T-helper 17 cell (primary cell): ENCODE measurements at places on chromosomes 12 and 14. TPM values are rescaled to one million over a fixed set of nuclear protein-coding genes. Genes with fewer than 3 reads are reported as not detected.
A peak's percentile ranks its signal among the peaks of the same experiment; 100 is the strongest.

- H3K4me1 ChIP-seq = peaks cover 20% of the 10 kb centered on the region
- H3K27me3 ChIP-seq = peaks cover 30% of the 10 kb centered on the region
- H3K36me3 ChIP-seq = peaks cover 3% of the 10 kb centered on the region
- peak overlapping the region; percentile 39 for H3K27ac ChIP-seq
- peak overlapping the region; percentile 86 for H3K4me3 ChIP-seq
- peak; percentile 88 for DNase-seq
These were observed 1.8 kb downstream of the AHNAK2 start for GRCh38 chr14:104976198-104977007.

DNA sequence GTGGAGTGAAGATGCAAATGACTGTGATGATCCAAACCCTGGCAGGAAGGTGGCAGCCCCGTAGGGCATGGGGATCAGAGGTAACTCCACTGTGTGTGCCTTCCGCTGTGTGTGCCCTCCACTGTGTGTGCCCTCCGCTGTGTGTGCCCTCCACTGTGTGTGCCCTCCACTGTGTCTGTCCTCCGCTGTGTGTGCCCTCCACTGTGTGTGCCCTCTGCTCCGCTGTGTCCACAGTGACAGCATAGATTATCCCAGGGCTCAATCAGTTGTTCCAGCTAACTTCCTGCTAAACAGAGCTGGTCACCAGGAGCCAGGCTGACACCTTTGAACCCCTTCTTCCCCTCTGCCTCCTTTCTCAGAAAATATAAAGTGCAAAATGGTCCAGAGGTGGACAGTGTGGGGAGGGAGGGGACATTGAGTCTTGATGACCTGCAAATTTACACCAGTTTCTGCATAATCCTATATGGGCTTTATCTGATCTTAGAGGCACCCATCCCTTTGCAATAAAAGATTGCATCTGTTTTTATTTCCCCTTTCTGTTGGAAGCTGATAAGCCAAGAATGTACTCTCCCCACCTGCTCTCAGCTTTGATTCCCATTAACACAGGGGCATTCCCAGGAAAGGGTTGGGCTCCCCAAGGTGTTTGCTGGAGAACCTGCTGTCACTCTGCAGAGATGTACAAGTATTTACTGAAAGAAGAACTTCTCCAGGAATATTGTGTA lies 21.6 kb upstream of the HNF1A start:
- H3K27me3 ChIP-seq = no peaks in the 10 kb centered on the region
- no peak for DNase-seq
- no peak overlapping the region for H3K27ac ChIP-seq
- H3K4me1 ChIP-seq = peaks cover 6% of the 10 kb centered on the region

DNA sequence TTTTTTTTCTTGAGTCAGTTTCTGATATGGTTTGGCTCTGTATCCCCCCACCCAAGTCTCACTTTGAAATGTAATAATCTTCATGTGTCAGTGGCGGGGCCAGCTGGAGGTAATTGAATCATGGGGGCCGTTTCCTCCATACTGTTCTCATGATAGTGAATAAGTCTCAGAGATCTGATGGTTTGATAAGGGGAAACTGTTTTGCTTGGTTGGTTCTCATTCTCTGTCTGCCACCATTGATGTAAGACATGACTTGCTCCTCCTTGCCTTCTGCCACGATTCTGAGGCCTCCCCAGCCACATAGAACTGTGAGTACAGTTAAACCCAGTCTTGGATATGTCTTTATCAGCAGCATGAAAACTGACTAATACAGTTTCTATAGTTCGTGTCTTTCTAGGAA lies 42.9 kb downstream of the WNK1 start:
- DNase-seq = no peak
- H3K27ac ChIP-seq = peak overlapping the region; percentile 88
- H3K36me3 ChIP-seq = no peaks in the 10 kb centered on the region
- peak overlapping the region; percentile 73 for H3K4me3 ChIP-seq
- H3K4me1 ChIP-seq = peaks cover 39% of the 10 kb centered on the region

Gene KRT77
- not detected for total RNA-seq

DNA sequence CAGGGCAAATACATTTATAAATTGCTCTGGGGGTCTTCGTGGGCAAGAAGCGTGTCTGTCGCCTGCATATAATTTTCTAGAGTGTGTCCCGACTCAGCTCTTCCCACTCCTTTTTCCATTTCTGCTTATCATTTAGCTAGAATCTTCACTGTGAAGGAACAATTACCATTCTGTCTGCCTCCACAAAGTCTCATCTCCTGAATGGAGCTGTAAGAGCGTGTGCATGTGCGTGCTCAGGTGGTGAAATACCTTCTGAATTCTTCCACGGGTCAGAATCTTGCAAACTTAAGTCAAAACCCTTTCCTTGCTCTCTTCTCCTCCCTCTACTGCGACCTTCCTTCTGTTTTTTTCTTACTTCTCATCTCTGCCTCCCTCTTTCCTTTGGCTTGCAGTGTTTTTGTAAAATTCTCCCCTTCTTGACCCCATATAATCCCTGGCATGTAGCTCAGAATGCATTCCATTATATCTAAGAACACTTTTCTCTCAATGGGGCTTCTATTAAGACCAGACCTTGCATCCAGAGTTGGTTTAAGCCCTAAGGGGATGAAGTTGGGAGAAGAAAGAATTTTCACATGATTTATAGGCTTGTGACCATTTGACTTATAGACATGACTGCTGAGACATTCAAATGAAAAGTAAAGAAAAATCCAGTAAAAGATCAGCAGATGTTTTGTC lies 25.0 kb upstream of the GSG1 start:
- no peak overlapping the region for H3K4me3 ChIP-seq
- H3K27ac ChIP-seq = no peak overlapping the region
- peaks cover 3% of the 10 kb centered on the region for H3K36me3 ChIP-seq
- peaks cover 6% of the 10 kb centered on the region for H3K4me1 ChIP-seq
- DNase-seq = no peak

DNA sequence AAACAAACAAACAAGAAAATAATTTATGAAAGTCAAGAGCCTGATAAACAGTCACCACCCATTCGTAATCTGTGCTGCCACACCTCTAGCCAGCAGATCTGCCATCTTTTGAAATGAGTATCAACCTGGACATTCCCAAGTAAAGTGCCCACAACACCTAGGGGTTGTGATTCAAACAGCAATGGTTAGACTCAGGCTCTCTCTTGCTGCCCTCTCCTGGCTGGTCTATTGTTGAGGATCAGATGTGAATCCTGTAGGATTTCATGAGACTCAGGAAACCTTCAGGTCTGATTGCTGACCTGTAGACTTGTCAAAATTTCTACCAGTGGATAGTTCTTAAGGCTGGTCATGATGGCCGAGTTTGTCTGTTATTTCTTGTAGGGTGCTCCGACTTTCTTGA lies 26.8 kb downstream of the DGLUCY start:
- peaks cover 32% of the 10 kb centered on the region for H3K4me1 ChIP-seq
- no peaks in the 10 kb centered on the region for H3K36me3 ChIP-seq
- peak overlapping the region; percentile 1 for H3K27ac ChIP-seq
- H3K4me3 ChIP-seq = no peak overlapping the region

Gene CACNA1C
- 0.18 TPM for total RNA-seq

Gene GLI1
- 0.22 TPM for total RNA-seq

DNA sequence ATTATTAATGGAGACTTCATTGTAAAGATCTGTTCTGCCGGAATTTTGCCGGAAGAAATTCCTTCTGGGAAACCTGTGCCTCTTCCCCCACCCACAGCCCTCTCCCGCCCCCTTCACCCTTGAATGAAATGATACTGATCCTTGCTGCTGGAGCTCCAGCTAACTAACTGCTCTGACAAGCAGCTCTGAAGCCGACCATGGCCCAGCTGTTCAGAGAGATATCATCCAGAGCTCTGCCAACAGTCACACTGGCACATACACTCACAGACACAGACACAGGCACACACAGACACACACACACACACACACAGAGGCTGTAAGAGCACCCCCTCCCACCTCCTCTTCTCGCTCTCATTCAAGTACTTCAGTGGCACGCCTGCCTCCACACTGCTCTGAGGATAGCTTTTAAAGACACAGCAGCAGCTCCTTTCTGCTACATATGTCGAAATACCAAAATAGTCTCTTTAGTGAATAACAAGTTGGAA lies 88.6 kb downstream of the R3HDM2 start:
- no peak for DNase-seq
- H3K4me3 ChIP-seq = no peak overlapping the region
- H3K27me3 ChIP-seq = no peaks in the 10 kb centered on the region
- peaks cover 23% of the 10 kb centered on the region for H3K4me1 ChIP-seq

Gene ETNK1
- 52.0 TPM for total RNA-seq

Gene PPP2R5C
- 516 TPM for total RNA-seq

GRCh38 chr12:122190842-122191668 lies 8.1 kb downstream of the LRRC43 start:
- DNase-seq = peak; percentile 51
- H3K27ac ChIP-seq = no peak overlapping the region
- peaks cover 4% of the 10 kb centered on the region for H3K36me3 ChIP-seq
- no peak overlapping the region for H3K4me3 ChIP-seq
